ENCODE measurements at places on chromosomes 1 and 21.
A peak's percentile ranks its signal among the peaks of the same experiment; 100 is the strongest.

DNA sequence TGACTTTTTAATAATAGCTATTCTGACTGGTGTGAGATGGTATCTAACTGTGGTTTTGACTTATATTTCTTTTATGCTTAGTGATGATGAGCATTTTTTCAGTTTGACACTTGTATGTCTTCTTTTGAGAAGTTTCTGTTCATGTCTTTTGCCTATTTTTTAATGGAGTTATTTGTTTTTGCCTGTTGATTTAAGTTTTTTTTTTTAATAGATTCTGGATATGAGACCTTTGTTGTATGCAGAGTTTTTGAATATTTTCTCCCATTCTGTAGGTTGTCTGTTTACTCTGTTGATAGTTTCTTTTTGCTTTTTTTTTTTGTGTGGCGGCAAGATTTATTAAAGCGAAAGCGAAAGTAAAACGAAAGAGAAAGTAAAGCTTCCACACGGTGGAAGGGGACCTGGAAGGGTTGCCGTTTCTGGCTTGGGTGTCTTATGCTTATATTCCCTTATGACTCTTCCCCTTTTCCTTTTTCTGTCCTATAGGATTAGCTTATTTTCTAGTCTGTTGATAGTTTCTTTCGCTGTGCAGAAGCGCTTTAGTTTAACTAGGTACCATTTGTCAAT, 67.6 kb downstream of the TBX19 start:
- no peak for DNase-seq

DNA sequence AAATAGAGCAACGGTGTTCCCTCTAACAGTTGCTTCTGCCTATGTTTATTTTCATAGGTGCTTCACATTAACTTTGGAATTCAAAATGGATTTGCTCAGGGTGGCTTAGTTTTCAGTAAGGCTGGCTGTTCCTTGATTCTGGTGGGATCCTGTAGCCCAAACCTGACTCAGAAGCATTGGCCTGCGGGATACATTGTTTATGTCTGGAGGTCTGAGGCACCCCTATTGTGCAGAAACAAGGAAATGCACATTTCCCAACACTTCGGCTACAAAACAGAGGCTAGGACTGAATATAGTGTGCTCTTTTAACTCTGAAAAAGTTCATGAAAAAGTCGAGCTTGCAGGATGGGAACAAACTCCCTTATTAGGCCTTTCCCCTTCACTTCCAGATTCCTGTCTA, 133.8 kb upstream of the F3 start:
- DNase-seq: no peak

DNA sequence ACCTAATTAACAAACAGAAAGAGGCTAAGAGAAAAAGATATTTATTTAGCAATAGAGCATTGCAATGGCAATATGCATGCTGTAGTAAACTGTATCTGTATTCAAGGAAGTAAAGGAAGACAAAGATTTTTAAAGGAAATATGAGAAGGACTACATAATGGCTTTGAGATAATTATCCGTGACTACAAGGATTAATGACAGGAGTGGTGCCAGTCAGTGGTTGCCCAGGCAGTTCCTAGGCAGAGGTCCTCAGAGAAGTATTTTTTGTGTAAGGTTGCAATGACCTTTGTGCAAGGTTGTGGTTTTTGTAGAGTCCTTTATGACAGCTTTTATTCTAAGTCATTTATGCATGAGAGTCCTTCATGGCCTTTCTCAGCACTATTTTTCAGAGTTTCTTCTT, 711.1 kb upstream of the CHRM3 start:
- DNase-seq: no peak

DNA sequence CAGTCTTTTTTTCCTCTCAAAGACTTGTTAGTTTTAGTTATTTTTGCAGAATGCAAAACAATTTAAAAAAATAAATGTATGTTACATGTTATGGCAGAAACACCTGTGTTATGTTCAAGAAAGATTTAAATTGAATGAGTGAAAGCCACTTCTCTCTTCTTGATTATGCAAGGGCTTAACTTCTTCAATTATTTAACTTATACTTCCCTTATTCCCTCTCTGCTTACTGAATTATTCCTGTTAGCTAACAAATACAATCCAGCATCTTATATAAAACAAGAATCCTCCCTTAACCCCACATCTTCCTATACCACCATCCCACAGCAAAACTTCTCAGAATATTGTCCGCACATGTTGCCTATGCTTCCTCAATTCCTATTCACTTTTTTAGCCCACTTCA, 10.7 kb upstream of the FCER1A start:
- no peak for DNase-seq

DNA sequence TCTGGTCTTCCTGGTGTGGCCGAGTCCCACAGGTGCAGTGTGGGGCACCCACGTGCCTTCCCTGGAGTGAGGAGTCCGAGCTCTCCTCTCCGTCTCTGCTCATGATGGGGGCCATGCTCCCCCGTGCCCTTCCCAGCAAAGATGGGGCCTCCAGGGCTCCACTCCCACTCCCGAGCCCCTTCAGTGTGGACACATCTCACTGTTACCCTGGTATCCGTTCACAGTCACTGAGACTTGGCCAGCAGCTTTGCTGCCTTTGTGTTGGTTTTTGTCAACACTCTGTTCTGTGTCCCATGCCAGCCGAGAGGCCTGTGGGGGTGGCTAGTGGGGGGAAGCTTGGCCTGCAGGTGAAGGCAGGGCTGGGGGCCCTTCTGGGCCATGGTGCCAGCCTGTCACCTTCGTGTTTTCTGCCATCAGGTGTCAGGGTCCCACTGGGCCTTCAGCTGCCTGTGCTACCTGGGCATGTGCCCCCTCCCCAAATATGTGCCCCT, 46.9 kb upstream of the POFUT2 start:
- DNase-seq: no peak

- no peak for DNase-seq
Observed at GRCh38 chr1:200355801-200356200, 54.0 kb downstream of the ZNF281 start.

GRCh38 chr1:208177656-208178055, 66.5 kb downstream of the PLXNA2 start:
- no peak for DNase-seq

DNA sequence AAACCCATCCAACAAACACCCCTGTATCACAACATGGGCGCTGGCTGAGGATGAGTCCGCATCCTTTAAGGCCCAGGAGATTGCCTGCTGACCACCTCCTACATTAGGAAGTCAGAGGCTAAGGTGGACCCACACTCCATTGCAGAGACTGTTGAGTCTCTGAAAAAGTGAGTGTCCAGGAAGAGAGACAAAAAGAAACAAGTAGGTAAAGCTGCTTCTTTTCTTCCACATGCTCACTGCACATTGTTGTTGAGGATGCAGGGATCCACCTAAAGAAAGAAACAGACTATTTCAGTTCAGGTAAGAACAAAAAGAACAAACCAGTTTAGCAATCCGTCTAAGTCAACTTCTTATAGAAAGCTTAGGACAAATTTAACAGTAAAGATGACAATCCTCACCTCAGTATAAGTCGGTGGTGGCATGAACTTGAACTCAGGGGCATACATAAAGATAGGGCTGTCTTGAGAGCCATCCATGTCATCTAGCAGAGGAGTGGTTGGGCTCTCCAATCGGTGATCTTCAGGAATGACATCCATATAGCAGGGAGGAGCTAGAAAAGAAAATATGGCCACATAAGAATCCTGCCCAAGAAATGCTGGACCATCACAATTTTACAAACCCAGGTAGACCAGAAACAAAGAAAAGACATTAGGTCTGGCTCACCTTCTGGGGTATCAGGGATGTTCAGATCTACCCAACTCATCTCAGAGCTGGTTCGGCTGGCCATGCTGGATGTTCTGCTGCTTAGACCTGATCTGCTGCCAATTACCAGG, 2.6 kb downstream of the TXNIP start:
- no peak for DNase-seq

DNA sequence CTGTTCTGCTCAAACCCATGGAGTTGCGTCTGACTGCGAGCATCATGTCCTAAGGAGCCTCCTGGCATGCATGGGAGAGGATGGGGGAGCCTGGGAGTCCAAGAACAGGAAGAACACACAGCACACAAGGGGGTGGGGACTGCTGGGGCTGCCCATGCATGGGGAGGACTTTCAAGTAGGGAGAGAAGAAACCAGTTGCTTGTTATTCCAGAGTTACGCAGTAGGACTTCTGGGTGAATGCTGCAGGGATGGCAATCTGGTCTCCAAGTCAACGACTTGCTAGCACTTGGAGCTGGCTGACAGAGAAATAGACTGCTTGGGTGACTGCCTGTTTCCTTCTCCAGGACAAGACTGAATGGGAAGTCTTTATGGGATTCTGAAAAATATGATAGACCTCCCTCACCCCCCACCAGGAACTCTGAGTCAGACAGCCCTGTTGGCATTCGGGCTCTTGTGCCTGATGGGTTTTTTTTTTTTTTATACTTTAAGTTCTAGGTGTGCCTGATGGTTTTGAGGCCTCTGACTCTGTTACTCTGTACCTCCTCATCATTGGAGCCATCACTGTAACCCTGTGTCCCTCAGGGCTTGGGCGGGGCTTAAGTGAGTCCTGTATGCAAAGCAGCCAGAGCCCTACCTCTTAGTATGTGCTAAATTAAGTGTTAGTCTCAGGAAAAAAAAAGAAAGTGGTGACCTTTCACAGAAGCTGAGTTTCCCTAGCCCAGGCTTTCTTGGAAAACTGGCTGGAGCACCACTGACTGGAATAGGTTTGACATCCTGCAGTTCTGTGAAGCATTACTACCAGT, 30.3 kb downstream of the MAP3K21 start:
- no peak for DNase-seq

DNA sequence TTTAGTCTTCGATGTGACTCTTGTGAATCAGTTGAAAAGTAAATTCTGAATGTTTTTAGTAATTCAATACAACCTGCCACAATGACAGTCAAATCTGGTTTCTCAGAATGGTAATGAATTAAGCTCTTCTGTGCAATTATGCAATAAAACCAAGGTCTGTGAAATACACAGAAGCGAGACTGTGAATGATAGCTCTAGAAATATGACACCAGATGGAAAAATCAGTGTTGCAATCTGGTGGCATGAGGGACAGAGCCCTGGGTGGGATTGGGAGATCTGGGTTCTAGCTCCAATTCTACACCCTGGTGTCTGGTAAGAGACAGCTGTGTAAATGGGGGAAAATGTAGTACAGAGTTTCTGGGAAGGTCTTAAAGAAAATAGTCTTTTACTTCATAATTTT, 586.4 kb upstream of the ZRANB2 start:
- DNase-seq: no peak

GRCh38 chr1:22717037-22717760, 6.6 kb downstream of the EPHB2 start:
- peak; percentile 43 for DNase-seq

DNA sequence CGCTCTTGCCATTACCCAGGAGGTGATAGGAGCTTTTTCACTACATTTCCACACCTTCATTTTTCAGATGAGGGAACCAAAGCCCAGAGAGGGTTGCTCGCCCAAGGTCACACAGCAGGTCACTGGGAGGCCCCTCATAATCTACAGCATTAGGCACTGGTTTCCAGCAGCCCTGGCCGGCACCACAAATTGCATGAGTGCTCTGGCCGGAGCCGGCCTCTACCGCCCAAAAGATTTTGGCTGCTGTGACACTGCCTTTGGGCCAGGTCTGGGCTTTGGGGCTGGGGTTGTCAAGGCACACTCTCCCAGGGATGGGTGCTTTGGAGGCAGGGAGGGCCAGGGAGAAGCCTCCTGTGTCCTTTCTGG, 15.4 kb downstream of the DHRS3 start:
- DNase-seq: no peak

- no peak for DNase-seq
Observed at GRCh38 chr1:169161496-169162194, 55.2 kb downstream of the ATP1B1 start.

GRCh38 chr1:65317866-65318653, 8.7 kb downstream of the DNAJC6 start:
- DNase-seq: no peak

- DNase-seq: no peak
Observed at GRCh38 chr1:174407665-174408064, 40.1 kb upstream of the GPR52 start.

GRCh38 chr1:34695580-34695979, 59.3 kb upstream of the GJB5 start:
- DNase-seq: no peak

GRCh38 chr1:8416881-8417280, 99.0 kb downstream of the SLC45A1 start:
- no peak for DNase-seq

GRCh38 chr1:204084247-204084772, 11.4 kb downstream of the SOX13 start:
- DNase-seq: peak; percentile 98

DNA sequence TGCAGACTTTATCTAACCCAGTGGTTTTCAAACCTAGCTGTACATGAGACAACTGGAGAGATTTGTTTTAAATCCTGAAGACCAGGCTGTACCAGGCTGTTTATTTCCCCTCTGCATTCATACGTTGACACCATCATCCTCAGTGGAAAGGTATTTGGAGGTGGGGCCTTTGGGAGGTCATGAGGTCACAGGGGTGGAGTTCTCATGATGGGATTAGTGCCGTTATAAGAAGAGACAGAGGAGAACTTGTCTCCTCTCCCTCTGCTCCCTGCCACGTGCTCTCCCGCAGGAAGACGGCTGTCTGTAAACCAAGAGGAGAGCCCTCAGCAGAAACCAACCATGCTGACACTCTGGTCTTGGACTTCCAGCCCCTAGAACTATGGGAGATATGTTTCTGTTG, 165.4 kb downstream of the ADSS2 start:
- no peak for DNase-seq

DNA sequence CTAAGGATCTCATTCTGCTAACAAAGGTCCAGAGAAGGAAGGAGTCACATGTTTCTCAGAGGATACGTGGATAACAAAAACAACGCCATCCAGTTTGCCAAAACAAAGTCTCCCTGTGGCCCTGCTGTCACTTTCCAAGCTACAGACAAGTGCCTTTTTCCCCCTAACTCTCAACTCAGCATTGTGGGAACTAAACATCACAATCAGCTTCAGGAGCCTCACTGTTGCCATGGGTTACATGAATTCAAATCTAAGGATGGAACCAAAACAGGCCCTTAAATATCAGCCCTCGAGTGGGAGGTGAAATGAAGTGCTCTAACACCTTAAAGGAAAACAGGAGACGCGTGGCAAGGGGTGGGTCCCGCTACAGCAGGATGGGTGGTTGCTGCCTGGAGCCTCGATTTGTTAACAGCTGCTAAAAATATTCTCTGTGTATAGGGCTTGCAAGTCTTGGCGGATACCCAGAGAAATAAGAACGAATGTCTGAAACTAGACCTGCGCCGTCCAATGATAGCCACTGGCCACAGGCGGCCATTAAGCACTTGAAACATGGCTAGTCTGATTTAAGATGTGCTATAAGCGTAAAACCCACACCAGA, 66.4 kb upstream of the SOD1 start:
- no peak for DNase-seq

DNA sequence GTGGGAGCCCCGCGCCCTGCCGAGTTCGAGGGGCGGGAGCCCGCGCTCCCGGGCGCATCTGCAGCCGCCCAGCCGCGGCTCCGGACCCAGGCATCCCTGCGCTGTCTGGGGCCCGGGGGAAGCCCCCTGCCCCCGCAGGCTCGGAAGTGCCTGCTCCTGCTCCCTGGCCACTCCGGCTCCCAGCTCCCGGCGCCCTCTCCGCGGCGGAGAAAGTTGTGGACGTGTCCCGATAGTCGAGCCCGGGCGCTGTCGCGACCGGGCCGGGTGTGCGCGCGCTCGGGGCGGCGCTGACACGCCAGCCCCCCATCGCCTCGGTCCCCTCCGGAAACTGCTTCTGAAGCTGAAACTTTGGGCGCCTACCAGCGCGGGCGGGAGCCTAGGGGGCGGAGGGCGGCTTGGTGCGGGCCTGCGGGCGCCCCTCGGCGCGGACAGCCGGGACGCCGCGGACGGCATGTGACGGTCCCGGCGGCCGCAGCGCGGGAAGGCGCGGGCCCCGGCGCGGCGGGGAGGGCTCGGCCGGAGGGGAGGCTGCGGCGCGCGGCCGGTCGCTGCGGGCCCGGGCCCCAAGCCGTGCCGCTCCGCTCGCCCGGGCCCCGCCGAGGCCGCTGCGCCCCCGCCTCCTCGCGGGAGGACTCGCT, 515 bp downstream of the MAN1C1 start:
- DNase-seq: peak; percentile 17

All from body of pancreas (tissue), 4 donors.